ENCODE measurements at places on chromosomes 5 and 9. TPM values are rescaled to one million over a fixed set of nuclear protein-coding genes. Genes with fewer than 3 reads are reported as not detected.

The TSLP gene
- 0.81 TPM for total RNA-seq

The ROR2 gene
- total RNA-seq = 15.9 TPM

The PLAC8L1 gene
- total RNA-seq = not detected

The NR4A3 gene
- 1.7 TPM for total RNA-seq

The HK3 gene
- total RNA-seq = 0.67 TPM

The AMBP gene
- total RNA-seq = 0.83 TPM

DNA sequence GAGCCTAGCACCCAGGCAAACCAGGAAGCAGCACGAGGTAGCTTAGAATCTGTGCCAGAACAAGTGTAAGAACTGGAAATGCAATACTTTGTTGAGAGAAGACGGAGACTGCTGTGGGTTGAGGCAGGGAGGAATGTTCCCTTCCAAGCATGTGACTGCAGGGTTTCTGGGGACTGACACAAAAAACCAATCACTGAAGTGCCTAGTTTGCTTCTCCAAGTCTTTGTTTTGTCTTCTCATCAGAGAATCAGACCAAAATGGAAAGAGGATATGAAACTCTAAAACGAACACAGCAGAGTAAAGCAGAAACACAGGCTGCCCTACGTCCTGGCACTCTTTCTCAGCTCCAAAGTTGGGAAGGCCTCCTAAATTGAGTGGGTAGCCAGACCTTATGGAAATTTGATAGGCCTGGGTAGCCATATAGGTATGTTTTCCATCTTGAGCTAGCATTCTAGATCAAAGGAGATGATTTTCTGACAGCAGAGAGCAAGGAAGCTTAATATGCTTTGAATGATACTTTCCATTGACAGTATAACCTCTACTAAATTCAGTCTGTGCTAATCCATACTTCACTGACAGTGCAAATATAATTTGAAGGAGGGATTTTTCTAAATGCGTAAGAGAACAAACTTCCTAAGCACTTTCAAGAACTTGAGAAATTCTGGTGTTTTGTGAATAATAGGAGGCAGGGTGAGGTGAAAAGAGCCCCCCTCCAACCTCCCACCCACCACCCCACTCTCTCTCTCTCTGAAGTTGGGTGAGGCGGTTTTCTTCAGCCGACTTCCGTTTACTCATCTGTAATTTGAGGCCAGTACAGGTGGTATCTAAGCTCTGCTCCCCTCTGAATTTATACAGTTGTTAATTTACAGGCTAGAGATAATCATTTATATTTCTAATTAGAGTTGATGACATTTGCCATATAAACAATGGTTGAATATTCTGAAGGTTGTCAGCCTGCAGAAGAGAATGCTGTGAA, 5.5 kb downstream of the ADRB2 start:
- no peak overlapping the region for H3K27ac ChIP-seq
- peaks cover under 1% of the 10 kb centered on the region for H3K4me1 ChIP-seq
- peaks cover 6% of the 10 kb centered on the region for H3K27me3 ChIP-seq
- no peaks in the 10 kb centered on the region for H3K36me3 ChIP-seq

GRCh38 chr9:78291240-78291925, 5.5 kb upstream of the PSAT1 start:
- H3K27me3 ChIP-seq = no peaks in the 10 kb centered on the region
- no peak overlapping the region for H3K27ac ChIP-seq
- DNase-seq = no peak
- no peak overlapping the region for H3K4me3 ChIP-seq
- H3K36me3 ChIP-seq = no peaks in the 10 kb centered on the region

DNA sequence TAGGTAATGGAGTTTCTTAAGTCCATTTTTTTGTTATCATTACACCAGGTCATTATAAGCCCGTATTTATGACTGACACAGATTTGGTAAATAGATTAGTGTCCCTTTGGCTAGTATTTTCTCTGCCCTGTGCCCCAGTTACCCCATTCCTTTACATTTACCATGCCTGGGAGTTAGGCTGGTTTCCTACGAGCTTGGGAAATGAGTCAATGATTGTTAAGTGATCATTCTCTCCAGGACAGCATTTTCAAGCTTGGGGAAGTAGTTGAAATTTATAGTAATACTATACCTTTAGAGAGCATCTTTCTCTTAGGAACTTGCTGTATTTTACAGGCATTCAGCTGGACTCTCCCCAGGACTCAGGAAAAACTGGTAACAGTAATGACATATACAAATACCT, 573.1 kb downstream of the TLE4 start:
- no peaks in the 10 kb centered on the region for H3K36me3 ChIP-seq
- DNase-seq = no peak
- H3K4me1 ChIP-seq = no peaks in the 10 kb centered on the region
- no peak overlapping the region for H3K4me3 ChIP-seq

- H3K27me3 ChIP-seq = no peaks in the 10 kb centered on the region
- H3K4me1 ChIP-seq = no peaks in the 10 kb centered on the region
- H3K27ac ChIP-seq = no peak overlapping the region
- no peak overlapping the region for H3K4me3 ChIP-seq
Observed at GRCh38 chr5:62348723-62349481, 42.9 kb downstream of the KIF2A start.

DNA sequence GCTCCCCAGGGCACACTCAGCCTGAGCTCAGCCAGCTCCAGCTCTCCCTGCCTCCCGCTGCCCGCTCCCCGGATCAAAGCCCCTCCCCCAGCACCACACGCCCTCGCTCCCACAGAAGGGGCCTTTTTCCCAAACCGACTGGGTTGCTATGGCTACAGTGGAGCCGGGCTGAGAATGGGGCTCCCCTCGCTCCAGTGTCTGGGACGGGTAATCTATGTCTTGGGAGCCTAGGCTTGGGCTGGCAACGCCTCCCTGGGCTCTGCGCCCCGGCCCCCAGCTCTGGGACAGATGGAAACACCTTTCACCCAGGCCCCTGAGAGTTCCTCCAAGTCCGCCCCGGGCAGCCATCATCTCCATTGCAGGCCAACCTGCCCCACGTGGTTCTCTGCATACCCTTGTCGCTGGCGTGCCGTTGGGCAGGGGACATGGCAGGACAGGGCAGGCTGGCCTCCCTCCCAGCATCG, 29.6 kb downstream of the NOTCH1 start:
- no peaks in the 10 kb centered on the region for H3K27me3 ChIP-seq
- peaks cover 24% of the 10 kb centered on the region for H3K36me3 ChIP-seq
- DNase-seq = no peak
- H3K27ac ChIP-seq = no peak overlapping the region
- H3K4me1 ChIP-seq = peaks cover 5% of the 10 kb centered on the region
- no peak overlapping the region for H3K4me3 ChIP-seq

DNA sequence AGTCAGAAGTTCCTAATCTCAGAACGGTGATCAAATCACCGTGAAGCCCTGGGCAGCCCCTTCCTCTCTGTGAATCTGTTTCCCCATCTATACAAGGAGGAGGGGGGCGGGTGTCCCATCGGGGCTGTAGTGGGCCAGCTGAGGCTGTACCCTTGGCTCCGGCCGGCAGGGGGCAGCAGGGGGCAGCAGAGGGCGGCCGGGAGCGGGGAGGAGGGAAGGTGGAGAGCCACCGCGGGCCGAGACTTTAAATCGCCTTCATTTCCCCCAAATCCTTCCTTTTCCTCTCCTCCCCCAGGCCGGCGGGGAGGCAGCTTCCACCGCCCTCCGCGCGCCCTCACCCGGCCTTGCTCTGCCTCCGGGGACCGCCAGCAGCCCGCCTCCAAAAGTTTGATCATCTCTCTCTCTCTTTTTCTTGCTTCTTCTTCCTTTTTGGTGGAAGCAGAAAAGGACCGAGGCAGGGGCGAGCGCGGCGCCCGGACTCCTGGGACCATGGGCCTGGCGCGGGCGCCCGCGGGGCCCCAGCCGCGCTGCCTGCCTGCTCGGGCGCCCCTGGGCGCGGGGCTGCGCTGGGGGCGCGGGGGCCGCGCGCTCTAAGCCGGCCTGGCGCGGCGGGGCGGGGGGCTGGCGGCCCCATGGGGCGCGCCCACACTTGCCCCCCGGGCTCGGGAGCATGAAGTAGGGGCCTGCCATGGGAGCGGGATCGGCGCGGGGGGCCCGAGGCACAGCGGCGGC, at the start of gene COL27A1:
TSS of gene COL27A1 (plus strand) at position 275 of the 732 bp plus-strand sequence. CDS start at position 689, 414 bp downstream.
- H3K27ac ChIP-seq = no peak within 1 kb of the TSS
- H3K27me3 ChIP-seq = no peaks in the 10 kb centered on the region
- no peaks in the 10 kb centered on the region for H3K36me3 ChIP-seq
- H3K4me1 ChIP-seq = no peaks in the 10 kb centered on the region
- peak within 1 kb of the TSS; percentile 55 for H3K4me3 ChIP-seq

DNA sequence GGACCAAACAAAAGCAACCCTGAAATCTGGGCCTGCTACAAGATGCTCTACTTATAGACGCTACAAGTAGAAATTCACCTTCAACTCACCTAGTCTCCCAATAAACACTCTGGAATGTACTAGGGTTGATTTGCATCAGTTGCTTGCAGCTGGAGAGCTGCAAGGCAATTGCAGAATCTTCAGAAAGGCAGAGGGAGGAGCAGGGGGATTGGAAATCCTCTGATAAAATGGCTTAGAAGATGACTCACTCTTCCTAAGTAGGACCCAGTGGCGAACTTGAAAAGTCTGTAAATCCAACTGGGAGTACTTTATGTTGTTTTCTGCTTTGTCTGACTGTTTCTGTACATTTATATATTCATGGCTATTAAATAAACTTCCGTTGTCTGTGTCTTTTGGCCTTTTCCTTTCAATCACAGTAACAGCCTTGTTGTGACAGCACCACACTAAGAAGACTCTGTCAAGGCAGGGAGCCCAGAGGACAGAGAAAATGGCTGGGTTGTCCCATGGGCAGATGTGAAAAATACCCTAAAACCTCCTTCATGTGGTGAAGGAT, 14.7 kb upstream of the MLLT3 start:
- H3K36me3 ChIP-seq = no peaks in the 10 kb centered on the region
- H3K4me1 ChIP-seq = peaks cover 18% of the 10 kb centered on the region
- DNase-seq = no peak
- no peak overlapping the region for H3K4me3 ChIP-seq
- H3K27me3 ChIP-seq = no peaks in the 10 kb centered on the region
- no peak overlapping the region for H3K27ac ChIP-seq

DNA sequence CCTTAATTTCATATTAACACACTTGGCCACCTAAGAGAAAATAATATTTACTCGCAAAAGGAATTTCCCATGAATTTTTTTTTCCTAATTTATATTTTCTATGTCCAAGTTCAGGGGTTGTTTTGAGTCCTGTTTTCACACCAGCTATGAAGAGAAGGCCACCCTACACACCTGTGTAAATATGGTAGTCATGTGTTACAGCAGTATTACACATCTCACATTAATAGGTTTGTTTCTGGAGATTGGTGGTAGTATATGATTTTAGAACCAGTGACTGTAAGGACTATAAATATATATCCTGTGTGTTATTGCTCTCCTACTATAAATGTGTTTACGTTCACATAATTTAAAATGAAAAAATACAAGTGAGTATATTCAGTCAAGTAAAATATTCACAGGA, 147.5 kb downstream of the PAM start:
- no peaks in the 10 kb centered on the region for H3K4me1 ChIP-seq
- no peaks in the 10 kb centered on the region for H3K36me3 ChIP-seq
- H3K27ac ChIP-seq = no peak overlapping the region
- no peak overlapping the region for H3K4me3 ChIP-seq
- no peak for DNase-seq

GRCh38 chr9:71364186-71364955, 242.9 kb upstream of the TRPM3 start:
- no peaks in the 10 kb centered on the region for H3K36me3 ChIP-seq
- no peak overlapping the region for H3K4me3 ChIP-seq
- no peak for DNase-seq
- H3K27me3 ChIP-seq = no peaks in the 10 kb centered on the region
- H3K4me1 ChIP-seq = no peaks in the 10 kb centered on the region

- no peak for DNase-seq
- peaks cover 59% of the 10 kb centered on the region for H3K4me1 ChIP-seq
- peak overlapping the region; percentile 61 for H3K27ac ChIP-seq
- no peak overlapping the region for H3K4me3 ChIP-seq
Observed at GRCh38 chr5:73668017-73668416, 42.0 kb downstream of the ARHGEF28 start.

GRCh38 chr9:84153885-84154284, 173.3 kb downstream of the RMI1 start:
- DNase-seq = no peak
- no peak overlapping the region for H3K27ac ChIP-seq
- H3K4me3 ChIP-seq = no peak overlapping the region
- H3K4me1 ChIP-seq = no peaks in the 10 kb centered on the region

DNA sequence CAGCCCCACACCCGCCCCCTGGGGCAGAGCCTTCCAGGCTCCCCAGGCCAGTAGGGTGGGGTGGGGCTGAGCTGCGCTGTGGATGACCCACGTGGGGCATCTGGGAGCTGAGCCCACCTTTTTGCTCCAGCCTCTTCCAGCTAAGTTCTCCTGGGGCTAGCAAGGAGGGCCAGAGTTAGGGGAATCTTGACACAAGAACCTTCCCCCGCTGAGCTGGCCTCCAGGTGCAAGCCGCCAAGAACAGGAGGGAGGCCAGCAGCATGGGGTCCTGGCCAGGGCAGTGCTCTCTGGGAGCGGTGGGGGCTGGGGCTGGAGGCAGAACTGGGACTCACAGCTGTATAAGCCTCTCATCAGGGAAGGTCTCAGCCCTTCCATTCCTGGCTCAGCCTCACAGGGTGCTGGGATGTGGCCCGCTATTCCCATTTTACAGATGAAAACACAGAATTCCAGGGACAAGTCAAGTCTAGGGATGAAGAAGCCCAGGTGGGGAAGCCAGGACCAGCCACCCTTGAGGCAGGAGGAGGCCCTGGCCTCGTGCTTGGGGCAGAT, 21.5 kb downstream of the SARDH start:
- H3K4me3 ChIP-seq = no peak overlapping the region
- peaks cover 29% of the 10 kb centered on the region for H3K4me1 ChIP-seq

- no peaks in the 10 kb centered on the region for H3K27me3 ChIP-seq
- DNase-seq = no peak
- H3K27ac ChIP-seq = no peak overlapping the region
- H3K4me3 ChIP-seq = no peak overlapping the region
- H3K4me1 ChIP-seq = peaks cover 57% of the 10 kb centered on the region
Observed at GRCh38 chr9:27383524-27383923, 86.6 kb upstream of the EQTN start.

DNA sequence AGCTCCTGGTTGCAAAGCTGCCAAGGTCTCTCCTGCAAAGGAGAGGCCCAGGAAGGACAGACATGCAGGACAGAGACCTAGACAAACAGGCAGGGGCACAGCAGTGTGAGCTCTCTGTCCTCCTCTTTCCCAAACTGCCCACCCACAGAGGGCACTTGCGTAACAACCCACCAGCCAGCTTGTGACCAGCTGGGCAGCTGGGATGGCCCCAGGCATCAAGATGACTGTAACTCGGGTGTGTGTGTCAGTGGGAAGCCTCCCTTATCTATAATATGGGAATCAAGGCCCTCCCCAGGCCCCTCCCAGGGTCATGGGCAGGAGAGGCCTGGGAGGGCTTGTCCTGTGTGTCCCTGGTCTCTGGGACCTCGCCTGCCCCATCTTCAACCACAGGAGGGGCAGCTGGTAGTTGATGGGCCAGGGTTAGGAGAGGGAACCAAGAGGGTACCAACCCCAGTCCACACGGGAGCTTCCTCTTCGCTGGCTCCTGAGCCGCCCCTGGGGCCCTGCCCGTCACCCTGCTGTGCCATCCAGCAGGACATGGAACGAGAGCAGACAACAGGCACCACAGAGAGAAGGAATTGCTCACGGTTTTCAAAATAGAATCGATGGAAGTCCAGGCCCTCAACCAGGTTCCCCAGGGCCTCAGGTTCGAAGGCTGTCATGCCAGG, 37.9 kb downstream of the SLC6A7 start:
- H3K4me1 ChIP-seq = no peaks in the 10 kb centered on the region
- no peak for DNase-seq
- no peaks in the 10 kb centered on the region for H3K27me3 ChIP-seq
- H3K36me3 ChIP-seq = no peaks in the 10 kb centered on the region

Measured in thyroid gland (tissue), 4 donors.